ENCODE measurements at places on chromosomes 1 and 21. TPM values are rescaled to one million over a fixed set of nuclear protein-coding genes. Genes with fewer than 3 reads are reported as not detected.

Gene SKI
- 52.1 TPM for total RNA-seq

GRCh38 chr1:156226116-156226538 is 13.3 kb downstream of the PMF1 start:
- peak; percentile 22 for ATAC-seq

DNA sequence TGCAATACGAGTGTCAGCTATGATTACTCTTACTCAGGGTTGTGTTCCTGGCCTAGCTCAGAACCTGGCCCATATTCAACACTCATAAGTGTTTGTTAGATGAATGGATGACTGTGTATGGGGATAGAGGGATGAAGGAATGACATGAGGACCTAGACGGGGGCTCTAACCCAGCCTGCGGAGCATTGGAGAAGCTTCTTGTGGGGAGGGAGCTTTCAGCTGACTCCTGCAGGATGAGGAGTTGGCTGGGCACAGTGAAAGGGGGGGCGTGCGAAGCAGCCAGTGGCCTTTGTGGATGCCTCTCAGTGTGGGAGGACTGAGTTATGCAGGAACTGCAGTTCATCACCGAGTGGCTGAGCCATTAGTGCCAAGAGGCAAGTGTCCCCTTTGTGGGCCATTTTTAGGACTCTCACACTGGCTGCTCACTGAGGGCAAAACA is 1.2 kb upstream of the EXTL1 start:
- no peak for ATAC-seq

DNA sequence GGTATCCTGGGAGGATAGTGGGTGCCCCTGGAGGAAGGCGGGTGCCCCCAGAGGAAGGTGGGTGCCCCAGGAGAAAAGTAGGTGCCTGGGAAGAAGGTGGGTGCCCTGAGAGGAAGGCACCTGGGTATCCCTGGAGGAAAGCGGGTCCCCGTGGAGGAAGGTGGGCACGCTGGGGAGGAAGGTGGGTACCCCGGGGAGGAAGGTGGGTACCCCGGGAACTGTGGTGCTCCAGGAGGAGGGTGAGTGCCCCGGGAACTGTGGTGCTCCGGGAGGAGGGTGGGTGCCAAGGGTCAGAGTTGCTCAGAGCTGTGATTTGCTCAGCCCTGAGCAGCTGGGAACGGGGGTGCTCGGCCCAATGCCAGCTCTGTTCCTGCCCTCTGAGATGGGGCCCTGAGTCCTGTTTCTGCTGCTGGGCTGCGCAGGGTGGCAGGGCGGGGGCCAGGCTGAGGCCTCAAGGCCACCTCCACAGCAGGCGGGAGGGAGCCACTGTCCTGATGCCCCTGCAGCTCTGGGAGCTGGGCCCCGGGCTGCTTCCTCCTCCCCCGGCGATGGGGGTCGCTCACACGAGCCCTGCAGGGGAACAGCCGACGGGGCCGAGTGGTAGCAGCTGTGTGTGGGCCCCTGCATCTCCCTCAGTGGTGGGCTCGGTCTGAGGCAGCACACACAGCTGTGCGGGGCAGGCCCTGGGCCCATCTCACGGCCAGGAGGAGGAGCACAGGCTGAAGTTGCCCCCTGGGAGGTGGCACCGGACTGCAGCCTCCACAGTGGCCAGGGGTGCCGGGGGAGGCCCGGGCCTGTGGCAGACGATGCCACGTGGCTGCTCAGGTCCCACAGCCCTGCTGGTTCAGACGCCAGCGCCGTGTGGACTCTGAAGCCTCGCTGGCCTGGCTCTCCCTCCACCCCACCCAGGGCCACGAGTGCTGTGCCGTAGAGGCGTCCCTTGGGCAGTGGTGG is 57.4 kb downstream of the SLX9 start:
- ATAC-seq = no peak

GRCh38 chr1:93822730-93823425 is 56.1 kb downstream of the DNTTIP2 start:
- ATAC-seq = peak; percentile 58

DNA sequence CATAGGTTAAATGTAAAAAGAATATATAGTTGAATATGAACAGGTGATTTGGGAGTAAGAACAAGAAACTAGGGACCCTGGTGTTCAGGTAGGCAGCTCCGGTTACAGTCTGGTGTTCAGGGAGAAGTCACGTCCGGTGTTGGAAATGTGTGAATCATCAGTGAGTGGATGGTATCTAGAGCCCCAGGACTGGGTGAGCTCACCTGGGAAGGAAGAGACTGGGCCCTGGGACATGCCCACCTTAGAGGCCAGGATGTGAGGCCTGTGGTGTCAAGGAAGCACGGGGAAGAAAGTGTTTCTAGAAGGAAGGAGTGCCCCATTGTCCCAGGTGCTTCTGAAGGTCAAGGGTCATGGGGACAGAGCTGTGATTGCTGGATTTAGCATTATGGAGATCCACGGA is 1.5 kb upstream of the GJB3 start:
- no peak for ATAC-seq

DNA sequence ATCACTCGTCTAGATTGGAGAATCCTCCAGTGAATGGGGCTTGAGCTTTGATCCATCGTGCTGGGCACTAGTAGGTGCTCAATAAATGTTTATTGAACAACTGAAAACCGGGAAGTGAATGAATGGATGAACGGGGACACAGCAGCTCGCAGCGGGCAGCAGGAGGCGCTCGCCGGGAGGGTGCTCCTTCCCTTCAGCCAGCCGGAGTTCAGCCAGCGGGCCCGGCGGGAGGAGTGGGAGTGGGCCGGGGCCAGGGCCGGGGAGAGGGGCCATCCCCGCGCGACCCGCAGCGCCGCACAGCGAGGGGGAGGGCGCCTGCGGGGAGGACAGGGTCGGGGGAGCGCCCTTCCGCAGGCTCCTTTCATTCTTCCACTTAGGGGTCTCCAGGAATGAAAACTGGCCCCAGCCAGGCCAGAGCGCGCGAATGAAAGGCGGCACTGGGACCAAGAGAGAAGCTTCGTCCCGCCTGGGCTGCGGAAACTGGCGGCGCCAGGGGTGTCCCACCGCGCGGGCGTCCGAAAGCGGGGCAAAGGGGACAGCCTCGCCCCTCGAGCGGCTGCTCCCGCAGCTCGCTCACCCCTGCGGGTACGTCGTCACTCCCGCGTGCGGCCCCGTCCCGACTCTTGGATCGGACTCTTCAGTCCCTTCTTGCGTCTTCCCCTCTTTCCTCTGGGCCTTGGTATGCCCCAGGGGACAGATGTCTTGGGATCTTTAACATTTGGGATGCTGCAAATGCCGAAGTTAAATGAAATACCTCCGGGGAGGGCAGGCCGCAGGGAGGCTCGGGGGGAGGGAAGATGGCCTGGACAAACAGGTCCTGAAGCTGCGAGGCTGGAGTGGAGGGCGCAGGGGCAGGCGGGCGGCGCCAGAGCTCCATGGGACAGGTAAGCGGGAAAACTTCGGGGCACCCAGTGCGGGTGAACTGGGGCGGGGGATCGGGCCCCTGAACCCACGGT is 3.6 kb upstream of the INAVA start:
- no peak for ATAC-seq

DNA sequence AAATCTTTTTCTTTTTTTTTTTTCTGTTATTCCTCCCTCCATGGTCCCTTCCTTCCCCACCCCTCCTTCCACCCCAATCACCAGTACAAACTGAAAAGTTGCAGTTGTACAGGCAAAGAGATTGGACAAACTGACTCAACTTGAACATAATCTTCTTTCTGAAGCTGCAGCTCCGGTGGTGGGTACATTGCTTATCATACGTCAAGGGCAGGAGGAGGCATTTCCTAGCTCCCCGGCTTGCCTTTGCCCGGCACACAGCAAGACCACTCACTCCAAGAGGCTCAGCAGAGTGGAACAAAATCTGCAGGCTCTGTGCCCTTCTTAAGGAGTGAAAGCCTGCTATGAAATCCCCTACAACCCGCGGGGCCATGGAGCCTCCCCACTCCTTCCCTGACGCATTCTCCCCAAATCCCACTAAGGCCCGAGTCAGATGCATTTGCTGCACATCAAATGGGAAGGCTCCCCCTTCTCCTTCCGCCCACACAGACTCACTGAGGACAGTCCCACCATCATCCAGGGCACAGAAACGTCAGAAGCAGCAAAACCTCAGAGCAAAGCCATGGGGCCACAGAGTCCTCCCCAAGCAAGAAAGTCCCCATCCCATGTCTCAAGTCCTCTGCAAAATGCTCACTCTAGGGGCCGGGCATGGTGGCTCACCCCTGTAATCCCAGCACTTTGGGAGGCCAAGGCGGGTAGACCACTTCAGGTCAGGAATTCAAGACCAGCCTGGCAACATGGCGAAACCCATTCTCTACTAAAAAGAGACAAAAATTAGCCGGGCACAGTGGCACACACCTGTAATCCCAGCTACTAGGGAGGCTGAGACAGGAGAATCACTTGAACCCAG is 45.9 kb downstream of the SYF2 start:
- no peak for ATAC-seq

GRCh38 chr1:17347769-17348592 is 24.0 kb upstream of the PADI6 start:
- no peak for ATAC-seq
